ENCODE measurements at places on chromosomes 7 and 10.

GRCh38 chr10:77898323-77899079 lies 28.1 kb downstream of the DLG5 start:
- DNase-seq: peak; percentile 44

DNA sequence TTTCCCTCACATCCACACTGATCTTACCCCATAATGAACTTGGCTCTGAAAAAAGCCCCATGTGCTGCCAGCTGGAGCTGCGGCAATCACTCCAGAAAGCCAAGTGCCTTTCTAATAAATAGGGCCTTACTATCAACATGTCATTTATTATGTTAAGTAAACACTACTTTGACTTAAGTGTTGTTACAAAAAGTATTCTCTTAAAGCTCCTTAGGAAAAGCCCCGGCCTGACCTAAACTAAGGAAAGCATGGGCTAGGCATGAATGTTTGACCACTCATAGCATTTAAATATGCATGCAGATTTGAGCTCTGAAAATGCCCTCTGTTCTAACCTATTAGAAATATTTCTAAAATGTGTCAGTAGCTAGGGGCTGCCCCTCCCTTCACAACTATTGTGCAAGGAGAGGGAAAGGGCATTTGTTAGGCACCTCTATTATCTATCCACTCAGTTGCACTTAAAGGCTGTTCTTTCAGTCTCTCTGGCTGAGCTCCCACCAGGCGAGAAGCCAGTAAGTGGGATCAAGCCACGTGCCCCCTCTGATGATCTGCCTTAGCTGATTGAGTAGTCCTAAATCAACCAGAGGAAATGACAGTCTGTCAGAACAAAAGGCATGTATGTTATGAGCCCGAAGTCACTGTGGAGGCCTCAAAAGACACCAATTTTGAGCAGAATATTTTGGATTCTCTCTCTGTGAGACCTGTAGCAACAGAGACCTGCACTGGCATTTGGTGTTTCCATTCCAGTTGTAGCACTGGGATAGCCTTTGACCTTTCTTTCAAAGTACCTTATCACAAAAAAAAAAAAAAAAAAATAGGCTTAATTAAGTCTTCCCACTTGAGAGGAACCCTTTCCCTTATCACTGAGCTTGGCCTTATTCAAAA lies 77.1 kb downstream of the ITGB8 start:
- DNase-seq: peak; percentile 48

- DNase-seq: no peak
Observed at GRCh38 chr7:16579216-16579615, 52.6 kb downstream of the LRRC72 start.

DNA sequence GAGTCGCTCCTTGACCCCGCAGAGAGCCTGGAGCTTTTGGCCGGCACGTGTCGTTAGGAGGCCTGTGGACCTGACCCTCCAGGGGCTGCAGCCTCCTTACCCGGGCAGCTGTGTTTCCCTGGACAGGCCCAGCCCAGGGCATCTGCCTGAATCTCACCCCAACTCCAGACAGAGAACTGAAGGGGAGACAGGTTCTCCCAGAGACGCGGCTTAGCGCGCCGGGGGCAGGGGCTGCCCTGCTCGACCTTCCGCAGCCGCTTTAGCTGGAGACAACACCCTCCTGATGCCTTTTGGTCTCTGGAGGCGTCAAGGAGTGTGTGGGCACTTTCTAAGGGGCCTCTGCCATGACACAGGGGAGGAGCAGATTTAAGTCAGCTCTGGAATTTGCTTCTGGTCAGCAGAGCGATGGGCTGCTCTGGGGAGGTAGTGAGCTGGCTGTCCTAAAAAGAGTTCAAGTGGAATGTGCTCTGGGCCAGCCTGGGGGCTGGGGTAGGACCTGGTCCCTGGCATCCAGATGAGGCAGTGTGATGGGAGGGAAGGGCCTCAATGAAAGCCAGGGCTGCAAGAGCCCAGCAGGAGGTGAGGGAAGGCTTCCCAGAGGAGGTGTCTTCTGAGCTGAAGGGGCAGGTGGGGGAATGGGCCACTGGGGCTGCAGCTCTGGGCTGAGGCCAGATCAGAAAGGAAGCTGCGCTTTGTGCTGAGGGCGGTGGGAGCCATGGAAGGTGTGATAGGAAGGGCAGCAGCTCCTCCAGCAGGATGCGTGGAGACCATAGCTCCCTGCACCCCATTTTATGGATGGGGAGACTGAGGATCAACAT lies 5.8 kb downstream of the GRIFIN start:
- DNase-seq: no peak

GRCh38 chr10:17216217-17216900 lies 11.7 kb upstream of the VIM start:
- peak; percentile 98 for DNase-seq

GRCh38 chr7:41003611-41003940 lies 699.3 kb downstream of the INHBA start:
- no peak for DNase-seq

DNA sequence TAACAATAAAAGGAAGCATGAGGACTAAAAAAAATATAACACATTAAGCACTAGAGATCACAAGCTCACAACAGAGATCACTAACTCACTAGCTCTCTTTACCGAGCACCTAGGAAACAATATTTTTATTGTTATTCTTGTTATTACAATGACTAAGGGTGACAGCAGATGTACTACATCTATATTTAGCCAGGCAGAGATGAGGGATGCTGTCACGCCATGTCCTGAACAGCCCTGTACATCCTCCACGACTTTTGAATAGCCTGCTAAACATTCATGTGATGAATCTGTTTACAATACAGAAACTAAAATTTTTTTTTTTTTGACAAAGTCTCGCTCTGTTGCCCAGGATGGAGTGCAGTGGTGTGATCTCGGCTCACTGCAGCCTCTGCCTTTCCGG lies 22.7 kb downstream of the FAM133B start:
- DNase-seq: peak; percentile 48

- no peak for DNase-seq
Observed at GRCh38 chr7:25246306-25246705, 18.0 kb upstream of the NPVF start.

GRCh38 chr10:76324283-76324682 lies 892.9 kb downstream of the LRMDA start:
- DNase-seq: no peak

DNA sequence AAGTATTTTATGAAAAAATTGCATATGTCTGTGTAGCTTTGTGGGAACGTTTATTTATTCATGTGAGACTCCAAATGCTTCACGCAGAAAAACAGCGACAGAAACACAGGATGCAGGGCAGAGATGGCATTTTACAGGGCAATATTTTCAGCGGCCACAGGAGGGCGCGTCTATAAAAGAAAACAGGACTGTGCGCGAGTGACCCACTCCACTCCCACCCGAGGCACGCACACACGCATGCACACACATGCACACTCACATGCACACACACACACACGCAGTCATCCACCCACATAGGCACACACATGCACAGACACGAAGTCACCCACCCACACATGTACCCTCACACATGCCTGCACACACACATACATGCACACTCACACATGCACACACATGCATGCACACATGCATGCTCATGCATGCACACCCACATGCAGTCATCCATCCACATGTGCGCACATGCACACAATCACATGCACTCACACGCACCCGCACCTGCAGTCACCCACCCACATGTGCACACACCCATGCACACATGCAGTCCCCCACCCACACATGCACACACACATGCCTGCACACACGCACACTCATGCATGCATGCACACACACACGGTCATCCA lies 96.3 kb downstream of the DNAJB6 start:
- DNase-seq: peak; percentile 47

GRCh38 chr7:142487124-142487523 lies 229.3 kb upstream of the PRSS58 start:
- no peak for DNase-seq

DNA sequence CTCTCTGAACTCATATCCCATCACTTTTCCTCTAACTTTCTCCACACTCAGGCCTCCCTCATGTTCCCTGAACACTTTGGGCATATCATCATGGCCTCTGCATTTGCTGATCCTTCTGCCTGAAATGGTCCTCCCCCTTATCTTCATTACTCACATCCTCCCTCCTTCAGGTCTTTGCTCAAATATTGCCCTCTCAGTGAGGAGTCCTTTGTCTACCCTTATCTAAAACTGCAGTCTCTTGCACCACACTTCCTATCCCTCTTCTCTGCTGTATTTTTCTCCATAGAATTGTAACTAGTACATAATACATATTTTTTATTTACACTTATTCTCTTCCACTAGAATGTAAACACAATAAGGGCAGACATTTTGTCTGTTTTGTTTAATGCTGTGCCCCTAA lies 41.7 kb downstream of the DNAJC1 start:
- DNase-seq: no peak

DNA sequence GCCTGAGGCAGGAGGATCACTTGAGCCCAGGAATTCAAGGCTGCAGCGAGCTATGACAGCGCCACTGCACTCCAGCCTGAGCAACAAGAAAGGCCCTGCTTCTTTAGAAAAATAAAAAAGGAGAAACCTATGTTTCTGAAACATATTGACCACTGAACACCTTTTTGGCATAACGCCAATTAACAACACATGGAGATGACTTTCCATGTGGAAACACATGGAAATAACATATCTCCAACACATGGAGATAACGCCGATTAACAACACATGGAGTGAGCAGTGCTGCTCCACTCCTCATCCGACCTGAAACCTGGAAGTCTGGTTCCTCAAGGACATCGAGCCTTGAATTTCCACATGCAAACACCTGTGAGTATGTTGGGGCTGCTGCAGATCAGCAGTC lies 126.9 kb downstream of the KCNMA1 start:
- no peak for DNase-seq

GRCh38 chr10:120999868-121000267 lies 148.7 kb downstream of the WDR11 start:
- no peak for DNase-seq

DNA sequence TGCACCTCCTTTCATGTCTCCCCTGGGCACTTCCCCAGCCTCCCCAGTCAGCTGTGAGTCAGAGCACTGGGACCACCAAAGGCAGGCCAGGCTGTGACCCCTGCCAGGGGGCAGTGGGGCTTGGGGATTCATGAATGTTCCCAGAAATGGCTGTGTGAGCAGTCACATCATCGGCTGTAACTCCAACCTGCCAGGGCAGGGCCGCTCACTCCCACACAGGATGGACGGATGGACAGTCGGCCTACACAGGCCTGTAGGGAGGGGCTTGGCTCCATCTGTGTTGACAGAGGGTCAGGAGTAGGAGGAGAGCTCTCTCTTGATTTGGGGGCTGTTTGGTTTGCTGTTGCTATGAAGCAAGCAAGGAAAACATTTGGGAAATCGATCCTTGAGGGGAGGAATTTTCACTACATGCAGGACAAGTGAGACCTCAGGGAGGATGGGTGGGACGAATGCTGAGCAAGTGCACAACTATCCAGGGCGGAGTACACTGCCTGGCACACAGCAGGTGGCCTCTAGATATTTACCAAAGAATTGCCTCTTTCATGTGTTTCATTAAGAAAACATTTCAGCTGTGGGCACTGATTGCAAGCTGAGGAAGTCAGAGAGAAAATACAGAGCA lies 2.9 kb upstream of the IGFBP1 start:
- DNase-seq: peak; percentile 96

DNA sequence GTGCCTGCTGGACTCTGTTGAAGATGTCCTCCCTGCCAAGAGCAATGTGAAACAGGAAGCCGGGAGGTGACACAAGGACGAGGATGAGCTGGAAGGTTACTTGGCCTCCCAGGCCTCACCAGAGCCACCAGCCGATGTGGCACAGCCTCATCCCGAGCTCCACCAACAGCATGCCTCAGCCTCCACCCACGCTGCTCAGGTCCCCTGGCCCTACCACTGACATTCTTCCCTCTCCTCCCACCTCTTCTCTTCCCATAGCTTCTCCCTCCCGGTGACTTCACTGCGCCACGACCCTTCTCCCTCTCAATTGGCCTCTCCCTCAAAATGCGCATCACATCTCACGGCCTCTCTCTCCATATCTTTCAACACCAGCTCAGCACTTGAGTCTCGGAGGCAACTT lies 249.9 kb downstream of the SKAP2 start:
- DNase-seq: no peak

GRCh38 chr7:141455723-141456122 lies 95.5 kb upstream of the AGK start:
- DNase-seq: no peak

DNA sequence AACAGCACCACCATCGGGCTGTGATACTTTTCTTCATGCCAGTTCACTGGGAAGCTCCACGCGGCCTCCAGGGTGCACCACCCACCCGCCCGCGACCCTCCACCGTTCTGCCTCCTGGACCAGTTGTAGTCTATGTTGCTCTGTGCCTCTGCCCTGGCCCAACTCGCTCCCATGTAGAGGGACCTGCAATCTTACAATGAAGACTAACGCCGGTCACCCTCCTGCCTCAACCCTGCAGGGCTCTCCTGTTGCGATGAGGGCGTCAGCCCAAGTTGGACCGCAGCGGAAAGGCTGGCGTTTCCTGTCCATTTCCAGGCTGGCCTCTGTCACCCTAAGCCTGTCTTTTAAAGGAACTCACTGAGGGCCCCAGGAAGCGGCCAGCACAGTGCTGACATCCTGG lies 34.9 kb downstream of the IL15RA start:
- DNase-seq: no peak

DNA sequence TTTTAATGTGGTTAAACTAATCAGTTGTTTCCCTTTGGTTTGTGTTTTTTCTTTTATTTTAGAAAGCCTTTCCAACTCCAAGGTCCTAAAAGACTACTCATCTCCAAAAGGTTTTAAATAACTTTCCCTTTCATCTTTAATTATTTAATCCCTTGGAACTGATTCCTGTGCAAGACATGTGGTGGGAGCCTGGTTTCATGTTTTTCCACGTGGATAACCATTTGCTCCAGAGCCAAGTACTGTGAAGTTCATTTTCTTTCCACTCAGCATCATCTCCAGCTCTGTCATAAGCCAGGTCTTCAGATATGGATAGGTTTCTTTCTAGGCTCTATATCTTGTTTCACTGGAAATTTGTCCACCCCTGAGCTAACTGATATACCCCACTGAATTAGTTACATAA lies 16.7 kb downstream of the PPP1R3C start:
- no peak for DNase-seq

- no peak for DNase-seq
Observed at GRCh38 chr7:158043551-158044481, 543.8 kb downstream of the PTPRN2 start.

DNA sequence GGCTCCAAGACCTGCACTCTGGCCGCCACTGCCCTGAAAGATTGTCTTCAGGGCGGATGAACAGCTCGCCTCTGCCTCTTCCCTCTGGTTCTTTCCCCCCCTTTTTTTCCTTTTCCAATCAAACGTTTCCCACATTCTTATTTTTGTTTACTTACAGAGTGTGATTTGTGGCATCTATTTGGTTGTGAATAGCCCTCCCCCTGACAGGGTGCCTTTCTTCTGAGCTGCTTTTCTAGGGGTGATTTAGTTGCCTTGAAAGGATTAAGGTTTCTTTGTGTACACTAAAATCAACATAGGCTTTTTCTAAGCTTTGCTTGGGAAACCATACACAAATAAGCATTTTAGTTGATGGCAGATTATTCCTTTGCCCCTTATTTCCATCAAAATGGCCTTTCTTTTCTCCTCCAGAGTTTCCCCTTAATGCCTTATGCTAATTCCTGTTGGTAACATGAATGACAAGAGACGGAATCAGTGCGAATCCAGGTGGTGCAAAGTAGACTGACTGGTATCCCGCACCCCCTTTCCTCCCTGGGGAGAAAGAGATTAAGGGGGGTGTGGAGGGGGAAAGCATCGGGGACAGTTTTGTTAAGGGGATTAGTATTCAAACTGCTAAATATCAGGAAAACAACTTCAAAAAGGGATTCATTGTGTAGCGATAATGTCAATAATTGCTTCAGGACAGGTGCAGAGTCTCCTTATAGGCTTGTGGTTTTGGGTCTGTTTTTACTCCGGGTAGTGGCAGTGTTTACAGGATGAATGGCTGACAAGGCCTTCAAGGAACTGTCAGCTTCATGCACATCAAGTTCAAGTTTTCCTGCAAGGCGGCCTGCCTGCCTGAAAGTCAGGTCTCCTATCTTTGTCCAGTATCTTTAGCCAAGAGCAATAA lies 431.6 kb upstream of the GALNT17 start:
- no peak for DNase-seq
